ENCODE measurements at places on chromosomes 6 and 20.
A peak's percentile ranks its signal among the peaks of the same experiment; 100 is the strongest.

- peak; percentile 8 for DNase-seq
These were observed 2.0 kb upstream of the SLC29A1 start for GRCh38 chr6:44221291-44221960.

- no peak for DNase-seq
These were observed 41.9 kb upstream of the MOXD1 start for GRCh38 chr6:132443206-132443605.

GRCh38 chr6:116335612-116336215, 35.0 kb upstream of the DSE start:
- DNase-seq = no peak

- DNase-seq = no peak
These were observed 8.3 kb downstream of the CD109 start for GRCh38 chr6:73704260-73704659.

DNA sequence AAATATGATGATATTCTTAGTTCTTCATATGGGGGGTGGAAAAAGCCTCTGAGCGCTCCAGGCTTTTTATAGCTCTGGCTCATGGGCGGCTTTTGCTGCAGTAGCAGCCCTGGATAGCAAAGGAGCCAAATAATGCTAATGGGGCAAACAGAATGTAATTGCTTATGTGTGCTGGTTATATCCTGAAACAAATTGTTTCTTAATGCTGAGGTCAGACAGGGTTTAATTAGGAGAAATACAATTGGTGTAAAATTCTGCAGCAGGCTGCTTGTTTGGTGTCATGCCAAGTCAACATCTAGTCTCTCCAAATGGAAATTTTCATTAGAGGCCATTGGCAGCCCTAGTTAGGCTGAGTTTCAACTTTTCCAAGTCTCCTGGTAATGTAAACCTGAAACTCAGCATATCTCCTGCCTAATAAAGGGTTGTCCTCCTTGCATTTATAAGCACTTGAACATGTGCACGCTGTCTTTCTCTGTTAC, 530.1 kb upstream of the NOX3 start:
- no peak for DNase-seq

GRCh38 chr6:37172912-37173492, 3.0 kb downstream of the PIM1 start:
- no peak for DNase-seq

- DNase-seq = no peak
These were observed 5.1 kb downstream of the PABPC1L start for GRCh38 chr20:44914924-44915323.

GRCh38 chr6:110414669-110415068, 706 bp downstream of the DDO start:
- no peak for DNase-seq

- DNase-seq = no peak
These were observed 455.0 kb upstream of the GJE1 start for GRCh38 chr6:141677598-141678211.

DNA sequence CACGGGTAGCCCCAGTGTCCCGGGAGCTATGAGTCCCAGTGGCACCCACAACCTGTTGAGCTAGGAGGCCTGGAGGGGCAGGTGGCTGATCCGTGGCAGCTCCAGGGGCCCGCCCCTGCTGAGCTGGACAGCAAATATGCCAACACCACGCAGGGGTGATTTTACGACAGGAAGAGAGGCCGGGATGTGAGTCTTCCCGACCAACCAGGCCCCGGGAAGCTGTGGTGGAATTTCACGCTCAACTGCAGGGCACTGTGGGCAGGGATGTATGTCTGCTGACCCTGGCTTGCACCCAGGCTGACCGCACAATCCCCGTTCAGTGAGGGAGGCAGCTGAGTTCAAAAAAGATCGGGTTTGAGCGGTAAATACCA, 183.9 kb downstream of the ERMARD start:
- no peak for DNase-seq

DNA sequence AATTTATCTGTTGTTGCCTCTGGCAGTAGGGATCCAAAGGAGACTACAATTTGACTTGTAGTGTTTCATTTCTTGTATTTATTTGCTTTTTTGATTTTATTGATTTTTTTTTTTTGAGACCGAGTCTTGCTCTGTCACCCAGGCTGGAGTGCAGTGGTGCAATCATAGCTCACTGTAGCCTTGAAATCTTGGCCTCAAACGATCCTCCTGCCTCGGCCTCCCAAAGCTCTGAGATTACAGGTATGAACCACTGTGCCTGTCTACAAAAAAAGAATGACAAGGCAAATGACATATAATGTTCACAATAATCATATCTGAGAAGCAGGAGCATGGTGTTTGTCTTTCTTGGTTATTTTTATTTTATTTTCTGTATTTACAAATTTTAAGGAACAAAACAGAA, 117.6 kb upstream of the RNF24 start:
- no peak for DNase-seq

DNA sequence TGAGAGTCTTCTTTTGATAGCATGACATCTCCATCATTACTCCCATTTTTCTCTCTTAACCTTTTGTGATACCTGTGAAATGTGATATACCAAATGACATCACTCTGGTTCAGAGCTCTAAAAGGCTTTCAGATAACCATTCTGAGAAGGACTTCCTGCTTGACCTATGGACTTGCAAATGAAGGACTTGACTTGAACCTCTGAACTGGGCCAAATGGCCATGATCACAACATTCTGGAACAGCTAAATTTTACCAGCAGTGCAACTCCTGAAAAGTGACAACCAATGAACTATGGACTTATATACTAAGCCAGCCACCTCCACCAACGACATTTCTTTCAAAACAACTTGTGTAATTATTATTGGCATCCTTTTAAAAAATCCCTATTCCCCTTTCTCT, 1085.8 kb upstream of the CITED2 start:
- no peak for DNase-seq

- no peak for DNase-seq
These were observed 29.9 kb downstream of the MAN1A1 start for GRCh38 chr6:119319694-119320093.

DNA sequence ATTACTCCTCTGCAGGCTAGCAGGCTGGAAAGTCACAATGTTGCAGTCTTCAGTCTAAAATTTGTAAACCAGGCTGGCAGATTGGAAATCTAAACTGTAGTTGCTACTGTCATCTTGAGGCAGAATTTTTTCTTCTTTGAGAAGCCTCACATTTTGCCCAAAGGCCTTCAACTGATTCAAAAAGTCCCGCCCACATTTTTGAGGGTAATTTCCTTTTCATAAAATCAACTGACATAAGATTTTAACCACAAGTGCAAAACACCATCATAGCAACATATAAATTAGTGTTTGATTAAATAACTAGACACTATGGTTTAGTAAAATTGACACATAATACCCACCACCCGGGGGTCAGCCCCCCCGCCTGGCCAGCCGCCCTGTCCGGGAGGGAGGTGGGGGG, 28.4 kb downstream of the HLA-C start:
- DNase-seq = no peak

DNA sequence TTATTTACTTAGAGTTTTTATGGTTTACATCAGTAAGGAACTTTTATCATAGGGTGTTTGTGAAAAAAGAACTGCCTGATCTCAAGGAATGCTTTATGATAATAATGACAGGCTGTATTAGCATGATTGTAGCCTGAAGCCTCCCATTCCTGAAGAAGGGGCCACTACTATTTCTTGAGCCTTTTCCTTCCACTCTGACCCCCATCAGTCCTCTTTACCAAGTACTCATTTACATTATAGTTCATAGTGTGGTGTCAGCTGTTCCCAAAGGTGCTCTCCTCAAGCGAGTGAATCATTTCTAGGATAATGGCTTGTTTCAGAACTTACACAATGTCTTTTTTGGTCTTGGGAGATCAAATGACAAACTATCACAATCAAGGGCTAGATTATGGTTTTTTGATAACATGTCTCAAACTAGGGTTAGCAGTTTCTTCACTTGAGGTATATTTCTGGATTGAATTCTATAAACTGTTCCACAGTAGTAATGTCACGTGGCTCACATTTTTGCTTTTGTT, 283.6 kb downstream of the CDKAL1 start:
- DNase-seq = no peak

GRCh38 chr6:41546866-41547798, 951 bp downstream of the FOXP4 start:
- DNase-seq = no peak

DNA sequence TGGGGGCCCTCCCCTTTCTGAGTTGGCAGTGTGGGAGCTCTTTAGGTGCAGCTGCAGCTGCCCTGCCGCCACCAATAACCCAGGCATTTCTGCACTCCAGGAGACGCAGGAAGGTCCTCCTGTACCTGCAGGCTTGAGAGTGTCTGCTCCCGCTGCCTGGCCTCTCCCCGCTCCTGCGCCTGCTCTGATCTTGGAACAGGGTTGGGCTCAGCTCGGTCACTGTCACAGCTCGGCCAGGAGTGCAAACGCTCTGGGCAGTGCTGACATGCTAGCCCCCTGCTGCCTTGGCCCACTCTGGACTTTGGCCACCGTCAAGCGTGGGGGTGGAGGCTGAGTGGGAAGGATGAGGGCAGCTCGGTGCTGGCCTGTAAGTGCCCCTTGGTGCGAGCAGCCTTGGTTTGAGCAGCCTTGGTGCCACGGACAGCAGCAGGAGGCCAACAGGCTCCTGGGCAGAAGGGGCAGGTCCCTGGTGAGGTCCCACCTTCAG, 738.1 kb upstream of the GJE1 start:
- DNase-seq = no peak

GRCh38 chr6:16683641-16684194, 77.5 kb downstream of the ATXN1 start:
- no peak for DNase-seq

GRCh38 chr6:7249946-7250643, 62.9 kb downstream of the SSR1 start:
- no peak for DNase-seq

- peak; percentile 88 for DNase-seq
These were observed 61.5 kb downstream of the KCNS1 start for GRCh38 chr20:45039475-45039820.

DNA sequence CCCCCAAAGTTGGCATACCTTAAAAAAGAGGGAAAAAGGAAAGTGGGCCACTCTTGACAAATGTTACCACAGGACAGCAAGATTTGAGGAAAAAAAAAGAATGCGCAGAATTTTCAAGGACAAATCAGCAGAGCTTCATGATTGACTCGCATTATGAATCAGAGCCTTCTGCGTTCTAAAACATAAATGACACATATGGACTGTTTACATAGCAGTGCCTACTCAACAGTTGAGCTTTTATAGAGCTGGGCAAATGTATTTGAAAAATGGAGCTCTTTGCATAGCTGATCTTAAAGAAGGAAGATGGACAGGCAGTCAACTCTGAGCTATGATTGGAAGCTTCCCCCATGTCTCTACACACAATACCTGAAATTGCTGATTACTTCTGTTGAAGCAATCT, 213.2 kb upstream of the NT5E start:
- DNase-seq = no peak

DNA sequence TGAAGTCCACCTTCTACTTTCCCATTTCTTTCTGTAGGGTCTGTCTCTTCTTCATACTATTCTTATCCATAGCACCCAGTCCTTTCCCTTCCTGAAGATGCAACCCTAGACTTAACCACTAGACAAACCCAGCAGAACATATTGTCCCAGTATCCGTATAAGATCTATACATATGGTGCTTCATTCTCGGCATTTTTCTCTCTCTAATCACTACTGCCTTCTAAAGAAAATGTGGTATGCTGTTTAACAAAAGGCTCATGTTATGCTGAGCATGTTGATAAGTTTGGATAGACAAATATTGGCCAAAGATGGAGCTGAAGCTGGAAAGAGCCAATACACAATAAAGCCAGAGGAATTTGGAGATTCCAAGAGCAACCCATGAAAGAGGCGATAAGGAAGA, 212.6 kb downstream of the MAFB start:
- DNase-seq = no peak

DNA sequence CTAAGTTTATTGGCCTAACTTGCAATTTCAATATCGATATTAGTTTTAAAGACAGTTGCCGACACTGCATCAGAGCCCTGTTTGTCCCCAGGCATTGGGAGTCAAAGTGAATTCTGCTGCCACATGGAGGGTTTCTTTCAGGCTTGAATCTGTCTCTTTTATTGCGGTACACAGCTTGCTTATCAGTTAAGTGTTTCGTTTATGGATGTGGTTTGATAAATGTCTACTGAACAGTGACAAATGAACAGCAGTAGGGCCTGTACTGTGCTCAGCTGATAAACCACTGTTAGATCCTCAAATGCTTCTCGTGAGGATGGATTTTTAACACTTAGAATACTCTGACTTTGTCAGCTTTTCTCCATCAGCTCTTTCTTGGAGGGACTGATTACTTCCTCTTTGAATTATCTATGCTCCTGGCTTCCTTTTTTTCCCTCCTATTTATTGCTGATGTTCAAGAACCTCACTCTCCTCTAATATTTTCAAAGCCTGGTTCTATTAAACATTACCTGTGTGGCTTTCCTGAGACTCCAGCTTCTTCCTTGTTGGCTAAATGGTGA, 240.8 kb downstream of the PLCB1 start:
- no peak for DNase-seq

GRCh38 chr6:156776470-156776839, 723 bp upstream of the ARID1B start:
- DNase-seq = no peak

DNA sequence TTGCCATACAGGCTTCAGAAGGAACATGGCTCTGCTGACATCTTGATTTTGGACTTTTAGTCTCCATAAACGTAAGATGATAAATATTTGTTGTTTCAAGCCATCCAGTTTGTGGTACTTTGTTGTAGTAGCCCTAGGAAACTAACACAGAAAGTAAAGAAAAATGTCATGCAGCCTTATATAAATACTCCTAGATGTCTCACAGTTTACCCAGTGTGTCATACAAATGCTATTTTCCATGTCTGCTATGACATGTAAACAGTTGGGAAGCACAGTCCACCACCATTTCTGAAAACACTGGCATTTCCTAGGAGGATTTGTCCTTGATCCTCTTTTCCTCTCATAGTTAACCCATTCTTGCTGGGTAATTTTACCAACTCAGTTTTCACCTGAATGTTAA, 30.6 kb upstream of the ME1 start:
- no peak for DNase-seq

DNA sequence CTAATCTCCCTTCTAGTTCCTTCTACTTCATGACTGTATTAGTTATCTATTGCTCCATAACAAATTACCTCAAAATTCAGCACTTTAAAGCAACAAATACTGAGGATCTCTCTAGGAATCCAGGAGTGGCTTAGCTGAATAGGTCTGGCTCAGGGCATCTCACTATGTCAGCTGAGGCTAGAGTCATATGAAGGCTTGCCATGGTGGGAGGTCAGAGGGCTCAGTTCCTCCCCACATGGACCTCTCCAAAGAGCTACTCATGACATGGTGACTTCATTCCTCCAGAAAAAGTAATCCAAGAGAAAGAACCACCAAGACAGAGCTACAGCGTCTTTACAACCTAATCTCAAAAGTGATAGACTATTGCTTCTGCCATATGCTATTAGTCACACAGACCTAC, 70.2 kb upstream of the PRND start:
- DNase-seq = no peak

GRCh38 chr20:44584162-44584561, 1.8 kb downstream of the PKIG start:
- DNase-seq = no peak
